ENCODE measurements at places on chromosomes 3 and 15.

- DNase-seq, result no peak
Observed at GRCh38 chr15:67559576-67559975, 17.1 kb downstream of the MAP2K5 start.

DNA sequence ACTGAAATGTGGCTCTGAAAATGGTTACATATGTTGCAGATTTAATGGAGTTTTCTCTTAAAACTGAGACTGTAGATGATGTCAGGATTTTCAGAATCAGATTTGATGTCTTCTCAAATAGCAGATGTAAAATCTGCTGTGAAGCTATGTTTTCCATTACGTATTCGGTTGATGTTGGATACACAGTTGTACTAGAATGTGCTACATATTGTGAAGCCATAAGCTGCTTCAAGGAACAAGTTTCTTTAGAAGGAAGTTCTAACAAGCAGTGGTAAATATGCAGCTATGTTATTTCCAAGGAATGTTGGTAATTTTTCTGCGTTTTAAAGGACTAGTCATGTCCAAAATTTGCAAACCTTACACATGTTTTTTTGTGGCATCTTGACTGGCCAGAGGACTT, 197.7 kb downstream of the RBMS3 start:
- DNase-seq, result no peak

- no peak for DNase-seq
Observed at GRCh38 chr3:133709139-133709750, 36.9 kb upstream of the TF start.

- no peak for DNase-seq
Observed at GRCh38 chr3:67688231-67688630, 33.8 kb upstream of the SUCLG2 start.

DNA sequence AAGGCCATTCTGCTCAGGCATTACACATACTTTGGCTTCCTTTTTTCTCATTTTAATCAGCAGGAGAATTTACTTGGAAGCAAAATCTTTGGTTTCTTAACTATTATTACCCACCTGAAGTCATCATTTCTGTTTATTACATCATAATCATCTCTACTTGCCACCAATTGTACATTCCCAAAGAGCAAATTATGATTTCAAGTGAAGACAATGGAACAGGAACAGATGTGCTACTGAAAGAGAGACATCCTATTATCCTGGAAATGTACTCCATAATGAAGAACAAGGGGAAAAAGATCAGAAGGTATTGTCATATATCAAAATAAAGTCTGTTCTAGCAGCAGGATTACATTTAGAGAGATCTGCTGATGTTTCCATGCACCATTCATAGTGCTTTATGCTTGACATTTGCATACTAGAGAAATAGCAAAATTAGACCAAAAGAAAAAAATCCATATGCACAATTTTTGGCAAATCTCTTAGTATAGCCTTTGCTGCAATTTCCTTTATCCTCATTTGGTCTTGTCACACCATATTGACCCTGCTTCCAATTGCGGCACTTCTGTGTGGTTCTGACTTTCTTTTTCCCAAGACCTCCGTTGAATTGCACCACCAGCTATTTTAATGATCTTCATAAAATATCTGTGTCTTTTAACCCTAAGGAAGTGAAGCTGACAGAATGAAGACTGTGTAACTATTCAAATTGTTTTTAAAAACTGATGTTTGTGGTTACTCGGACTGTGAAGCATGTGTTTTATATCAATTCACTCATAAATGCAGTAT, 683.8 kb downstream of the ZNF385D start:
- DNase-seq, result no peak

GRCh38 chr3:13277196-13277813, 142.8 kb downstream of the NUP210 start:
- DNase-seq, result no peak

DNA sequence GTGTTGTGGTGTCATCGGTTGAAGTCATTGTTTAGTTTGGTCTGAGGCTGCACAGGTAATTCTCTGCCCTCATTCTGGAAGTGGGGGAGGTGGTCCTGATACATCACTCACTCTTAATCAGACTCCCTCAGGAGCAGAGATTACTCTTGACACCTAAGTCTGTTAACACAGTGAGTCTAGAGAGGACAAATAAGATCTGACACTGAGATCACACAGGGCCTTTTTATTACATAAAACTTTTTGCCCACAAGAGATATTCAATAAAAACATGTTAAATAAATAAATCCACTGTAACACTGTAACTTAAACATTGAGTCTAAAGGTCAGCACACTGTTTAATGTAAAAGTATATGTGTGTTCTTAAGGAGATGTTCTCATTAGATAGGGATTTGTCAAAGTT, 57.1 kb upstream of the MBNL1 start:
- no peak for DNase-seq

DNA sequence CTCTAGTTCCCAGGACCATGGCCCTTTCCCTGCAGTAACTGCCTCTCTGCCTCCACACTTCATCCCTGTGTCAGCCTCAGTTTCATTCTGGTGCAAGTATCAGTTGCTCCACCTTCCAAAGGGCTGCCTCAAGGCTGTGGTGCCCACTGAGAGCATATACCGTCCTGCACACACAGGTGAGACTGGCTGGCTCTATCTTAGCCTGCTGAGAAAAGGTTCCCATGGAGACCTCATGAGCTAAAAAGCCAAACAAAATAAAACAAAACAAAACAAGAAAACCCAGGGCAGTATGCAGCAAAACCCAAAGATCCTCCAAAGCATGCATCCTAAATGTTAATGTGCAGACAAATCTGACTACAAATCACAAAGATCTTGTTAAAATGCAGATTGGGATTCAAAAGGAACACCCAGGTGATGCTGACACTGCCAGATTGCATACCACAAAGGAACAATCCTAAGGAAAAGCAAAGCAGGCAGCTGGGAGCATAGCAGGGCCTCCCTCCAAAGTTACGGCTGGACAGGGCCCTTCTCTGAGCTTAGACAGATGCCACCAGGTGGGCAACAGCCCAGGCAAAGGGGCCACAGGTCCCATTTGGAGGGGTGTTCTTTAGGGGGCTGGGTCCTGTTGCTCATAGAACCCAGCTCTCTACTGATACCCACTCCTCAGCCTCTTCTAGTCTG, 76.3 kb upstream of the SLCO2A1 start:
- DNase-seq, result no peak

GRCh38 chr3:7640787-7641186, 779.9 kb downstream of the GRM7 start:
- no peak for DNase-seq

GRCh38 chr3:146550743-146551510, 6.5 kb upstream of the PLSCR1 start:
- no peak for DNase-seq

DNA sequence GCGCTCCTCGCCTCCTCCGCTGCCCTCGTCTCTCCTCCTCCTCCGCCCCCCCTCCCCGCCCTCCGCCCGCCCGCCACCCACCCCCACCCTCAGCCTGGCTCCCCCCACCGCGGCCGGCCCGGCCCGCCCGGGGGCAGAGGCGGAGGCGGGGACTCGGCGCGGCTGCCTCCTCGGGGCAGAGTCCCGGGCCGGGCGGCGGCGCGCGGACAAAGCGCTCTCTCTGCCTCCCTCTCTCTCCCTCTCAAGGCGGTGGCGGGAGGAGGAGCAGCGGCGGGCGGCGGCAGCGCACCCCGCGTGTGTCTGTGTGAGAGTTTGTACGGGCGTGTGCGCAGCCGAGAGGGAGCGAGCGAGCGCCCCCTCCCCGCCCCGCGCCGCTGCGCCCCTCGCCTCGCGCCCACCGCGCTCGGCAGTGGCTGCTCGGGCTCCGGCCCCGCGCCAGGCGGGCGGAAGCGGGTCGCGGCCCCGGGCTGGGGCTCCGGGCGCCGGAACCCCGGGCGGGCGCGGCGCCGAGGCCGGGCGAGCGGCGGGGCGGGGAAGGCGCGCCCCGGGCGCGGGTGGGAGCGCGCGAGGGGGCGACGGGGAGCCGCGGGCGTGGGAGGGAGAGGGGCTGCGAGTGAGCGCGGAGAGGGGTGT, at the start of gene IGF2BP2:
Gene IGF2BP2, minus strand, starts transcription at position 37 of the 633 bp plus-strand sequence. CDS start 82 bp downstream, outside the sequence.
- no peak for DNase-seq

- no peak for DNase-seq
Observed at GRCh38 chr3:47419083-47420043, 38.5 kb downstream of the PTPN23 start.

DNA sequence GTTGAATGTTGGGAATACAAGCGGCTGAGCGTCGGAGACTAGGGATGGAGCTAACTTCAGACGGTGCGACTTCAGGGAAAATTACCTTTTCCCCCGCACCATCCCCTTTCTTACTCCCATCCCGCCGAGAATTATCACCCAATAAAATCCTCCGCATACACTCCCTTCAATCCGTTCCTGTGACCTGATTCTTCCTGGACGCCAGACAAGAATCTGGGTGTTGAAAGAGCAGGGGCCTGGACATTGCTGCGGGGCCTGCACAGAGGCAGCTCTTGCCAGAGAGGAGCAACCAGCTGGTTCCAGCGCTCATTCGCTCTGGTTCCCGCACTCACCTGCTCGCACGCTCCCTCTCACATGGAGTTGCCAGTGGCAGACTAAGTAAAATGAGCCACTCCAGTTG, 241.9 kb downstream of the ALCAM start:
- no peak for DNase-seq

GRCh38 chr15:41904541-41905005, 10.7 kb upstream of the SPTBN5 start:
- peak; percentile 55 for DNase-seq

GRCh38 chr3:72329354-72329753, 518.9 kb downstream of the SHQ1 start:
- DNase-seq, result no peak

GRCh38 chr3:167350245-167350862, 29.7 kb downstream of the ZBBX start:
- DNase-seq, result no peak

GRCh38 chr3:158110658-158111018, 749 bp downstream of the RSRC1 start:
- no peak for DNase-seq

- DNase-seq, result no peak
Observed at GRCh38 chr3:31354373-31354772, 178.4 kb upstream of the STT3B start.

DNA sequence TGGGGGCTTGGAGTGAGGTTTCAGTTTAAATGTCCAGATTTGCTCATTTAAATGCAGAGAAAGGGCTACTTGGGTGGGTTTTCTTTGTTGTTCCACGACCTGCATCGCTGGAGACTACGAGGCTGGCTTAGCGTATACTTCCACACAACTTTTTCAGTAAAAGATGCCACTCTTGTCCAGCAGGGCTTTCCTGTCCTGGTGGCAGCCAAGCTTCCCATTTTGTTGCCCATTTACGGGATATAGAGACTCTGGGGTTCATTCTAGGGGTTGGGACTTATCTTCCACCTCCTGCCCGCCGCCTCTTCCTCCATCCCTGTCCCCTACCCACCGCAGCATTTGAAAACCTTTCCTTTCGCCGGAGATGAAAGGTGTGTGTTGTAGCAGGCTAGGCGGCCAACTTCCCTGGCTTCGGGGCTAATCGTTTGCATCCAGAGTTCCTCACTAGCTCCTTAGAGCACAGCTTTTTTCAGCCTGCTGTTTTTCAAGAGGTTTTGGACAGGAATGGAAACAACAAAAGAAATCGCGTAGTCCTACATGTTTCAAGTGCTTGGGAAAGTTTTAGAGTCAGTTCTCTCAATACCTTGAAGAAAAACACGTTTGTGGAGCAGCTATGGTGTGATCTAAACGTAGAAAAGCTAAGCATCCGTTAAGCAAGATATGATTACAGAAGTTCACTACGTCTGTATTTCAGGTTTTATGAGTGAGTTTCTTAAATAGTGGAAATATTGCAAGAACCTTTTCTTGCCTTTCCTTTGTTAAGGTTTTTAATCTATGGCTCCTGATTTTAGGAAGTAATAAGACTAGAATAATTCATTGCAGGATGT, 843 bp downstream of the CHRNA5 start:
- DNase-seq, result no peak

GRCh38 chr3:124266487-124266886, 274.6 kb upstream of the ROPN1 start:
- no peak for DNase-seq

DNA sequence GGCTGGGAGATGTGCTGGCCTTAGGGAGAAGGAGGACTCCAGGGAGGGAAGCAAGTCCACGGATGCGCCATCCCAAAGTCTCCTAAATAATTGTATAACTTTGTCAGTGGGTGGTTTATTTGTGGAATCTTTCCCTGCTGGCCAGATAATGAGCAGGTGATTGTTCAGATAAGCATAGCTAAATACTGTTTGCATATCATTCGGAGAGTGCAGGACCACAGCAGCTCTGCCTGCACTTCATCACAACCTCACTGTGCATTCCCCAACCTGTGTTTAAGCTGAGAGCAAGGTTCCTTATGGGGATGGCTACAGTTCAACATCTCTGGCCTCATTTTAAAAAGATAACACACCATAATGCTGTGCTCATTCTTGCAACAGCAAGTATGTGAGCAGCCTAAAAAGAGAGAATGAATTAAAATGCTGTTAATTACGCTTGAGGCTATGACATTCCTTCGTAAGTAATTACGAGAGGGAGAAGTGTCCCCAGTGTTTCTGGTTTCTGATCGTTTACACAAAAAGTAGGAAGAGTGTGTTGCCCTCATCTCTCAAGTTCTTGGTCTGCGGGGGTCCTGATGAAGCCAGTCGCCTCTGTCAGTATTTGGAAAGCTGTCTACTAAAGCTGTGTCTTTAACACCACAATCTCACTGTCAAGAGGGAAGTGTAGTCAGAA, 272.0 kb upstream of the RORA start:
- DNase-seq, result no peak

- DNase-seq, result no peak
Observed at GRCh38 chr3:107637416-107638183, 114.8 kb downstream of the BBX start.

GRCh38 chr3:170555329-170555728, 30.5 kb downstream of the SLC7A14 start:
- no peak for DNase-seq

- no peak for DNase-seq
Observed at GRCh38 chr3:51869304-51869703, 6.1 kb downstream of the IQCF5 start.

GRCh38 chr3:45749880-45750279, 46.5 kb downstream of the SLC6A20 start:
- no peak for DNase-seq

Measured in stimulated activated CD8-positive, alpha-beta memory T cell treated with anti-CD3 and anti-CD28 coated beads, Interleukin-4, amount 100 ng/mL, for 4 hours (primary cell).